Panc1 (cell line): ENCODE measurements at places on chromosomes 7 and 10.

GRCh38 chr10:91536111-91536510 is 96.8 kb downstream of the PPP1R3C start:
- no peak for DNase-seq

GRCh38 chr7:158827411-158828132 is 1.7 kb downstream of the ESYT2 start:
- no peak for DNase-seq

DNA sequence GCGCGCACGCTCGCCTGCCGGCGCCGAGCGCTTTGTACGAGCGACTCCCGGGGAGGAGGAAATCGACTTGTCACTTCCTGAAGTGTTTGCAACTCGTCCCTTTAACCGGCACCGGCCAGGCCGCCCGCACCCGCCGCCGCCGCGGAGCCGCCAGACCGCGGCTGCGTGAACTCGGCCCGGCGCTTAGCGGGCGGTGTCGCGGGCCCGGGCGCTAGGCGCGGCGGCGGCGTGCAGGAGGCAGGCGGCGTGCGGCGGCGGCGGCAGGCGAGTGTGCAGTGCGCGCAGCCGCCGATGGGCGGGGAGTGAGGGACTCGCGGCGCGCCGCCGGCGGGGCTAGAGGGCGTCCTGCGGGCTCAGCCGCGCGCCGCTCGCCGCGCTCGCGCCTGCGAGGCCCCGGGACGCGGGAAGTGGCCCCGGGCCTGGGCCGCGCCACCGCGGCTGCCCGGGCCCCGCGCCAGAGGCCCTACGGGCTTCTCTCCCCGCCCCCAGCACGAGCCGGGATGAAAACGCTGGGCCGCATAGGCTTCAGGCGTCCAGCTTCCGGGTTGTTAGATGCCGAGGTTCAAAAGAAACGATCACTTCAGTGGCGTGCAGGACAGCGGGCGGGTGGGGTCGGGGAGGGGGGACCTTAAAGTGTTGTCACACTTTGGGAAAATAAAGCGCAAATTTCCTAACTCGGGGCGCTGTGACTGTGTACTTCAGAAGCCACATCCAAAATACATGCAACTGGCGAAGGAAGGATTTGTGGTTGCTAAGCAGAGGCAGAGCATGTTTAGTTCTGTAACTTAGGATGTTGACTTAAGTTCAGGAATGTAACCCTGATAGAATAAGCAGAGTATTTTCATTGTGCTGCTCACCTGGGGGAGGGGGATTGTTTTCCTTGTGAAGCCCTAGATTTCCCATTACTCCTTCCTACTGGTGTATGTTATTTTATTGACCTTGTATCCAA is at the start of gene FAM53B:
Gene FAM53B, minus strand, starts transcription at position 277 of the 949 bp plus-strand sequence. CDS start 37,665 bp downstream, outside the sequence.
- DNase-seq = no peak

GRCh38 chr7:84422790-84423189 is 228.2 kb upstream of the SEMA3A start:
- no peak for DNase-seq

DNA sequence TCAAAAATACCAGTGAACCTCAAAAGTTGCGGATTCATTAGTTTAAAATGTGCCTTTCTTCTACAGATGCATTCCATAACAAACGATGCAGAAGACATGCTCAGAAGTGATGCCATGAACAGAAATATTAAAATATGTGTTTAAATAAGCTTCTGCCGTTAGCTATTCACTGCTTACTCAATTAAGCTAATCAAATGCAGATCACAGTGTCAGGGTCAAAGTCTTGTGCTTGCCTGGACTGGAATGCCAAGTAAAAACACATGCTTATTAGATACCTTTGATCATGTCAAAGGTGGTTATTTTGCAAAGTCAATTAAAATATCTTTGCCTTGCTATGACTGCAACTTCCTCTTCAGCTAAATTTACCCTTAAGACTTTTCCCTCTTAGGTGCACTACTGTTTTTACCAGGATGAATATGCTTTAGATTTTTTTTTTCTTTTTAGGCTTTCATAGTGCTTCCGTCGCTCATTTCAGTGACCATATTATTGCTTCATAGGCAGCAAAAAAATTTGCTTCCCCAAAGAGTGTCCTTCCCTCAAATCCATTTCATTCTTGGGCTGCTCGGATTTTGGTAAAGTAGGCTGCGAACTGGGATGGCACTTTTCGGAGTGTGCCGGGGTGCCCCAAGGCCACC is 905 bp downstream of the ASB13 start:
- no peak for DNase-seq

- no peak for DNase-seq
Observed at GRCh38 chr10:65341323-65341925, 1584.4 kb upstream of the LRRTM3 start.

DNA sequence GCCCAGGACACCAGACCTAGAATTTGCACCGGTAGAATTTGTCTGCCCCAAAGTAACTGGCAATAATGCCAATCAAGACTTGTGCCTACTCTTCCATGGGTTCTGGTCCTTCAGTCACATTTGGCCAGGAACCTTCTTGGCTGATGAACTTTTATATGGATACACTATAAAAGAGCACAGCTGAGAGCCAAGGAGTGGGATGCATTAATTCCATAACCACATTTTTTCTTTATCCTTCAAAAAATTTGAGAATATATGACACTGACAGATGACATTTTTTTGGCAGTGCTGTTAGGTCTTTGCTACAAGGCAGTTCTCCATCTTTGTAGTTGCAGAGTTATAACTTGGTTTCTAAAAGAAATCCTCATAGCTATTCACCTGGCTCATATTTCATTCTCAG is 129.2 kb upstream of the HDAC9 start:
- DNase-seq = no peak

GRCh38 chr10:85047170-85047834 is 718.9 kb downstream of the CCSER2 start:
- DNase-seq = no peak

- DNase-seq = no peak
Observed at GRCh38 chr7:142548978-142549377, 200.3 kb upstream of the PRSS1 start.

DNA sequence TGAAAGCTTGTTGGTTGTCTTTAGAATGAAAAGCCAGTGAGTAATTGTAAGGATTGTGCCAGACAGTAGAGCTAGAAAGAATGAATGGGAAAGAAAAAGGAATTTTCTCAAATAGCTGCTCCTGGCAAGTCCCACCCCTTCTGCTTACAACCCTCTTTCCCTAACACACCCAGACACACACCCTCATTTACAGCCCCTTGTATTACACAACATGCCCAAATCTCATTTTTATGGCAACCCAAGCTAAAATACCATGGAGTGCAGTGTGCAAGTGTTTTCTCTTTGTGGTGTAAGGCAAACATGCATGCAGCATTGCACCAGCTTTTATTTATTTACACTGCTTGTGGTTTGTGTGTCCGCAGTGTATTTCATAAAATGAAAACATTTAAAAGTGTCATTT is 1.5 kb downstream of the PRKAR2B start:
- DNase-seq = no peak

- DNase-seq = no peak
Observed at GRCh38 chr10:128421371-128422160, 295.3 kb upstream of the MKI67 start.

DNA sequence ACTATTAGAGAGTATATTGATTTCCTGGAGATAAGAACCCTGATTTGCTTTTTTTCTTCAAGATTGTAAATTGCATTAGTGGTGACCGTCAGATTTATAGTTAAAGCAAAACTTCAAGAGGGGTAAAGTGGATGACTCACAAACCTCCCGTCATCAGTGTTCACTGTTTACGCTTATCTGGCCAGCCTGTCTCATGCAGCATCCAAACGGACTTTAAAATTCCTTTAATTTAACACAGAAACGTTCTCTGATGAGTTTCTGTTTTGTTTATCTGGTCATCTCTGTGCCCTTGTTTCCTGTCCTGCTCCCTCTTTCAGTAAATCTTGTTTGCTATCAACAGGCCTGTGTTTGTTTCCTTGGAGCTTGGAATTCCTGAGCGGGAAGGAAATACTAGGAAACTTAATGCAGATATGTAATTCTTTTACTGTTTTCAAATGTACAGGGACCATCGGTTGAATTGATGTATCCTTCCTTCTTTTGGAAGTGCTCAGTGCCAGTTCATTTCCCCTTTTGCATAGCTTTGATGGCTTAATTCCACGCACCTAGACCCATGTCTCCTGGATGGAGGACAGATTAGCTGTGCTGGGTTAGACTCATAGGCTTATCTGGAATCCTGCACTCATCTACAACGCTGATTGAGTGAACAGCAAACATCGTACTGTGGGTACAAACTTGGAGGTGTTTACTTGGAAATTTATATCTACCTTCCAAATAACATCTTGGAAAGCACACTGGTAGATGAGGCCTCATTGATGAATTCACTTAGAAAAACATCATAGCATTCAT is 21.3 kb downstream of the PTPRE start:
- DNase-seq = no peak

GRCh38 chr7:153354071-153354470 is 594.5 kb downstream of the ACTR3B start:
- no peak for DNase-seq

DNA sequence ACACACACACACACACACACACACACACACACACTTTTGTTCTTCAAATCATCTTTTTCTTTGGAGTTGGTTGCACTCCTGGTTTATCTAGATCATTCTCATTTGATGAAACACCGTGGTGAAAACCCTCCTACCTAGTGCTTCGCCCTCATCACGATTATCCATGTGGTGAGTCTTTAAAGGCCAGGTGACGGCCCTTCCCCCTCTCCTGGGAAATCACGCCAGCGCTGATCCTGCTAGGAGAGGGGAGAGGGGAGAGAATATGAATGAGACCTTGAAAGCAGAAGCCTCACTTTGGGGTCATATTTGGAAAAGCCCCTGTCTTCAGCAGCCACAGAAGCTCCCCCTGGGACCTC is 103.9 kb upstream of the LRRC4 start:
- DNase-seq = no peak

DNA sequence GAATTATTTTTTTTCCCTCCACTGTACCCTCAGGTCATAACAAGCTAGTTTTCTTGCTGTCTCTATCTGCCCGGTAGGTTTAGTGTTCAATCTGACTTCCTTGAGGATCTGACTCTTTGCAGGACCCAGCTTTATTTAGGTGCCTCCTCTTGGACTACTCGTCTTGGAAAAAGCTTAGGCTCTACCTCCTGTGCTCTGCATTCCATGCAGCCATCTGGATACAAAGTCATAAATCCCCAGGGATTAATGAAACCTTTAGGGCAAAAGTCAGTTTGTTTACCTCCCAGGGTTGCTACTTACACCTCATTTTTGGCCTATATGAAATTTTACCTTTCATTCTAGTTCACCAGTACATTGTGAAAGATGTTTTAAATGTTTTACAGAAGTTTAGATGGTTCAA is 8.0 kb downstream of the STAG3 start:
- no peak for DNase-seq

DNA sequence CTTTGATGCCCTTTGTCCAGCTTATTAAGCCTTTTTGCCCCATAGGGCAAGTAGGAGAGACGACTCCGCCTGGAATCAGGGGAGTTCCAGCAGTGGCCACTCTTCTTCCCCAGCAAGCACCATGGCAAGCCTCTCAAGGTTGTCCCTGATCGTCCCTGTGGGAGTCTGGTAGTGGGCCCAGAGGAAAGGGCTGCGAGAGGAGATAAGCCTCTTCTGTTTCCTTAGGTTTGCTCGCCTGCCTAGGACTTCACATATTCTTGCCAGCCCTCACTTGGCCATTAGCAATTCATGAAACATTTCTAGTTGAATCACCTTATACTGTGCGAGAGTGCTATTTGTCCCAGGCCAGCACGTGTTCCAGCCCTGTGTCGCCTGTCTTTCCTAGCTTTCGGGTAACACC is 47.8 kb upstream of the CPN1 start:
- no peak for DNase-seq

- DNase-seq = no peak
Observed at GRCh38 chr10:110413049-110413783, 84.5 kb upstream of the DUSP5 start.

DNA sequence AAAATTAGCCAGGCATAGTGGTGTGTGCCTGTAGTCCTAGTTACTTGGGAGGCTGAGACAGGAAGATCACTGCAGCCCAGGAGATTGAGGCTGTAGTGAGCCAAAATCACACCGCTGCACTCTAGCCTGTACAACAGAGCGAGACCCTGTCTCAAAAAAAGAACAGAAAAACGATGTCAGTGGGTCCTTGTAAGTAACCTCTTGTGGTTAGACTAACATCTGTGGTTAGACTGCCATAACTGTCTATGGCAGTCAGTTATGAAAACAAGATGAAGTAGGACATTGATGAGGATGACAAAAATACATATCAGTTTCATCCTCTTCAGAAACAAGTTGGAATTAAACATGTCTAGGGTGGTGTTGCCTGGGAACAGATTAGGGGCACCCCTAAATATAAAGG is 53.3 kb downstream of the AKAP9 start:
- no peak for DNase-seq

- no peak for DNase-seq
Observed at GRCh38 chr7:158044482-158044823, 543.2 kb downstream of the PTPRN2 start.

GRCh38 chr7:27705200-27705594 is 34.8 kb upstream of the TAX1BP1 start:
- DNase-seq = no peak

DNA sequence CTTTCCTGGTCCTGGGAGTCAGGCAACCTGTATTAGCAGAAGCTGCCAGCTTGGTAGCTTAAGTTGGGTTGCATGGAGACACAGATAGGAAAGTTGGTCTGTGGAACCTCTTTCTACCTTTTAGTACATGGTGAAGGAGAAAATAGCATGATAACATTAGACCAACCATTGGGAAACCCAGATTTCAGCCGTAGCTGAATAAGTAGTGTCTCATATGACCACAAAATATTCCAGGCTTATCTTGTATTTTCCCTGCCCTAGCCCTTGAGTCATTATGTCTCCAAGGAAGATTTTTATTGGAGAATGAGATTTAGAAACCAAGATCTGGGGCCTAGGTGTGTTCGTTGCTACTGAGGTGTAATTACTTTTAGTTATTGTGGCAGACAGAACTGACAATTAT is 67.2 kb downstream of the CCSER2 start:
- DNase-seq = no peak

DNA sequence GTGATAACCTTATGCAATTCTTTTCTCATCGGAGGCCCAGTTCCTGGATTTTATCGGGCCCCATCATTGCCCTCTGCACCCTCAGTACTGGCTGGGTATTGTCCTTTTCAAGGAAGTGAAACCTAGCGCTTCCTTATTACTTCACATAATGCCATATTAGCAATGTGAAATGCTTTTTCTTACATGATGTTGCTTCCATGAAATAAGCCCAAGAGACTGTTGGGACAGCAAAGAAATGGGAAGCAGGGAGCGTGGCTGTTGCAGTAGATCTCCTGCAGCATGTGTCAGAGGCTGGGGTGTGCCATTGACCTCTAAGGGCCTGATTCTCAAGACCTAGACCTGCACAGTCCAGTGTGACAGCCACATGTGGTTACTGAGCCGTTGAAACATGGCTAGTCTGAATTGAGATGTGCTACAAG is 8.1 kb downstream of the CHN2 start:
- no peak for DNase-seq
